BJ (cell line): ENCODE measurements at places on chromosomes 7 and 10.

DNA sequence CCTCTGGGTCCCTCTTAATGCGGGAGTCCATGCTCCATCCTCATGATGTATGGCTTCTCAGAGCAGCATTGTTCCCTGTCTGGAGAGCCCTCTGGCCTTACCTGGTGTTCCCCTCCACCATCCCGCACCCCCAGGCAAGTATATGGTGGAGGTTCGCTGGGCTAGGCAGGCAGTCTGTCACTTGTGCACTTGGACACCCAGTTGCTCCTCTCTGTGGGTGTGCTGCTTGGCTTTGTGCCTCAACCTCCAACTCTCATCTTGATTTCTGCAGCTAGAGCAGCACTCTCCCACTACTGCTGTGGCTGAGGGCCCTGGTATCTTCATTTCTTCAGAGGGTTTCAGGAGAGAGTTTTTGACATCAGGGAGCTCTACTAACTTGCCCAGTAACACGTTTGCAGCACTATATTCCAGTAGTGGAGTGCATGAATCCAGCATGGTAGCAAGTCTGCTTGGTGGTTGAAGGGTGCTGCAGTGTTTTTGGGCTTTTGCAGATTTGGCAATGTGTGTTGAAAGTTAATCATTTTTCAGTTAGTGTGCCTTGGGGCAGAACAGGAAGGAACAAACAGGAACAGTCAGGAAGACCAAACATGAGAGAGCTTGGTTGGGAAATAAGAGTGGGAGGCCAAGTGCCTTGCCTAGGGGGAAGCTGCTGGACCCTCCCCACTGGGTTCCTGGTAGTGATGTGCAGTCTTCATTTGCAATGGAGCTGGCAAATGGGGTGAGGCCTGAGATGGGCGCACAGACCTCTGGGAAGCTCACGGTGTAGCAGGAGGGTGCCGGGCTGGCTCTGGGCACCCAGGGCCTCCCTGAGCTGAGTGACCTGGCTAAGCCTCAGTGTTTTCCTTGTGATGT lies 37.4 kb downstream of the TSPAN14 start:
- no peak for DNase-seq

DNA sequence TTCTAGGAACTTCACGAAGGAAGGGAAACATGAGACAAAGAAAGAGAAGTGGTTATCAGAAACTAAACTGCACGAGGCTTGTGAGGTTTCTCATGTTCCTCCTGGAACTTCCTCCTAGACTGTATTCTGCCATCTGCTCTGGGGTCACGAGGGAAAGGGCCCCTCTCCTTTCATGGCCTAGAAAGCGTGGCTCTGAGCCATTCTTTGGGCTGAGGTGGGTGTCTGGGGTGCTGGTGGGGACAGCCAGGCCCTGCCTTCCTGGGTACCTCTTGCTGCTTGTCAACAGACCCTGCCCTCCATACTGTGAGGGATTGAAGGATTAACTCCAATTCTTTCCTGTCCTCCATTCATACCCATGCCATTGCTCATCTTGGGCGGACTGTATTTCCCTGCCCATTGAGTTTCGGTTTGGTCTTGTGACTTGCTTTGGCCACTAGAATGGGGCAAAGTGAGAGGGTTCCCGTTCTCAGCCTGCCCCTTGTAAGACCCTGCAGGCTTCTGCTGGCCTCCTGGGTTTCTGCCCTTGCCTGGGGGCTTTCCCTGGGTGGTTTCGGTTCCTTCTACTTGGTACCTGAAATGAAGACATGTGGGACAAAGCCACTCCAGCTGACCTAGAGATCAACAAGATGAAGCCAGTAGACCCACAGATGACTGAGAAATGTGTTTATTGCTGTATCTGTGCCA lies 14.9 kb upstream of the GIMAP8 start:
- DNase-seq = no peak

GRCh38 chr10:89256962-89257361 lies 5.4 kb upstream of the LIPA start:
- DNase-seq = no peak

- DNase-seq = no peak
Measured at GRCh38 chr7:105438847-105439173, 50.1 kb upstream of the SRPK2 start.

DNA sequence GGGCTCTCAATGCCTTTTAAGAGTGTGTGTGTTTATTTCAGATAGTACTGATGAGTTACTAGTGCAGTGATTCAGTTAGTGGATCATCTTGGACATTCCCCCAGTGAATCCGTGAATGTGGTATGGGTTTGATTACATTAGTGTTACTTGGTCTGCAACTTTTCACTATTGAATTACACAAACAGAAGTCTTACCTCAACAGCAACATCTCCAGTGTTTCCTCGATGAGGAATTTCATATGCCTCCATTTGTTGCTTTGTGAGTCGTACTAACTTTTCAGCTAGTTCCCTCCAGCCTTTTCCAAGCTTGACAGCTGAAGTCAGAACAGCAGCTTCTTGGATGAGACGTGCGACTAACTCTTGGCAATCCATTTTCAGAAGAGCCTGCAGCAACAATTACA lies 63.2 kb downstream of the MACC1 start:
- no peak for DNase-seq

DNA sequence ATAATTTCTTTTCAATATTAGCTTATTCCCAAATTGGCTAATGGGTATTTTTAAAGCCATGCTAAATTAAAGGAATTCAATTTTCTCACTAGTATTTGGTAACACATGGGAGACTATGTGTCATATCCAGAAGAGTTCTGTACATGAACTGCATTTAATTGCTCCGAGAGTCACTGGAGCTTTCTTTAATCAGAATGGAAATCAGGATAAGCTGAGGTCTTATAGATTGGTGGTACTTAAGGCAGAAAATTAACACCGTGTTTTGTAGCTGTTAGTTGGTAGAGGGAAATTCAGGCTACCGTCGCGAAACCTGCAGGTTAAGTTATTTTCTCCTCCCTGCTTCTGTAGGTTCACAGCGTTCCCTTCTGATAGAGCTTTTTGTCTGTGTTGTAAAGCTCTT lies at the start of gene WEE2:
TSS of gene WEE2 (plus strand) at position 3 of the 400 bp plus-strand sequence. CDS start 406 bp downstream, outside the sequence.
- DNase-seq = no peak

DNA sequence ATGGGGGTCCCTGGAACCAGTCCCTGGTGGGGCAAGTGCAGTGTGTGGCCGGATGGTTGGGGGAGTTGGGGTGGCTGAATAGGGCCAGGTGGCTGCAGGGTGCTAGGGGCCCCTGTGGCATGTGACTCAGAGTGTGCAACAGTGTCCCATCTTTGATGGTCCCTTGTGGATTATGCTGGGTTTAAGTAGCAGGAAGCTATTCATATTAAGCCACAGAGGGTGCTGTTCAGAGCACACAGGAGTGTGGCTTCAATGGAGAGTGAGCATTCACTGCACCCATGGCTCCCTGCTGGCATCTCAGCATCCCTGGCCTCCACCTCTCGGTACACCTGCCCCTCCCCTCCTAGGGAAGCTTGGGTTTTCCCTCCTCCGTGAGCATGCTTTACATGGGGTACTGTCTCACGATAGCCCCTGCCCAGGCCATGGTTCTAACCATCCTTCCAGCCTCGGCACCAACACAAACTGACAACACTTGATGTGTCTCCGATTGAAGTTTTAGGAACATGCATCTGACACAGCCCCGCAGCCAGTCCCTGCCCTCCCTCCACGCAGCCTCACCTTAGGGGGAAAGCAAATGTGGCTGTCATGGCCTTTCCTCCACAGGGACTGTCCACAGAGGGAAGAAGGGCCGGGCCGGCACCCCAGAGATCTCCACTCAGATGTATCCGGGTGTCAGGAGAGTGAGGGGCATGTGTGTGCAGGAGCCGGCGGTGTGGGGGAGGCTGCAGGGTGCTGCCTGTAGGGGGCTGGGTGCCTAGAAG lies 30.4 kb upstream of the PPIF start:
- DNase-seq = no peak

- no peak for DNase-seq
Measured at GRCh38 chr7:111282626-111283025, 191.7 kb downstream of the LRRN3 start.

DNA sequence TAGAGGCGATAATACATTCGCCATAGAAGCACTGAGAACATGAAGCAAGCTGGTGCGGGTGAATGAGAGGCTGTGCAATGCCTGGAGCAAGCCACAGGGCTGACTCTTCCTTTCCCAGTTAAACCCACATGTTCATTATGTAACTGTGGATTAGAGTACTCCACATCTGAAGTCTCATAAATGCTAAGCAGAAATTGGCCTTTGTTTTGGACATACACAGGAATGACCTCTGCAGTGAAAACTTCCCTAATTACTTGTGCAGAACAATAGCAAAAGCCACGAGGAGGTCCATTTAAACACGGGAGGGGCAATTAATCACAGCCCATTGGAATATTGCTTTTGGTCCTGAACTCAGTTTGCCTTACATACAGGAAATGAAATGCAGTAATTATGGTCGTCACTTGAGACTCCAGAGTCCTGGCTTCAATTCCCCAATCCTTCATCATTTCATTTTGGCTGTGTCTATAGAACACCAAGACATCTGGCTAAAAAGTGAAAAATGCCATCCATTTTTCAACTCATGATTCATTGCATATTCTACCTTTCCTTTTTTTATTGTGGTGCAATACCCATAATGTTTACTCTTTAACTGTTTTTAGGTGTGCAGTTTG lies 78.7 kb upstream of the CXCL12 start:
- DNase-seq = no peak

- no peak for DNase-seq
Measured at GRCh38 chr10:86657396-86658011, 3.2 kb downstream of the OPN4 start.

- DNase-seq = no peak
Measured at GRCh38 chr7:108486291-108486966, 30.2 kb upstream of the NRCAM start.

DNA sequence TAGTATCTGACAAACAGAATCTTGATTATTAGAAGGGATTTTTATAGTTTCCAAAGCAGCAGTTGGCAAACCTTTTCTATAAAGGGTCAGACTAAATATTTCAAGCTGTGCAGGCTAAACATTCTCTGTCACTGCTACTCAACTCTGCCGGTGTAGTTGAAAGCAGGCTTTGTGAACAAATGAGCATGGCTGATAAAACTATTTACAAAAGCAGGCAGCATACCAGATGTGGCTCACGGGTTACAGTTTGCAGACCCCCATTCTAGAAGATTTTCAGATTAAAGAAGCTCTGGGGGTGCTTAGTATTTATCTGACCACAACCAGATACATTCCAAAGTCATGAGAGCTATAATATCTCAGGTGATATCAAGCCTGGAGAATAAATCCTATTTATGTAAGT lies 1017.5 kb downstream of the SORCS1 start:
- DNase-seq = no peak

GRCh38 chr7:41835976-41836530 lies 133.2 kb upstream of the INHBA start:
- DNase-seq = no peak

DNA sequence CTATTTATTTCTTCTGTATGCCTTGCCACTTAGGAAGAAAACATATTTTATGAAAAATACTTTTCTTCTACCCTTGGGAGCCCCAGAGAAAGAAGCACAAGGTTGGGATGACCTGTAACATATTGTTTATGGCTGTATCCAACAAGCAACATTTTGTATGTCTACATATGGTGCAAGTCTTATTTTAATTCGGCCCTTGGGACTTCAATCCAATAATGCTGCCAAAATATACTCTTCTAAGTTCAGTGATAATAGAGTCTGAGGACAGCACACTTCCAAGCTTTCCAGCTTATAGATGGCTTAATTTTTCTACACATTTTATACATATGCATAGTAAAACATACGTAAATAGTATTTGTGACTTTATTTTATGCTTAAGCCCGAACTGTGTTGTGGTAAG lies 318.5 kb upstream of the SEMA3A start:
- DNase-seq = no peak

DNA sequence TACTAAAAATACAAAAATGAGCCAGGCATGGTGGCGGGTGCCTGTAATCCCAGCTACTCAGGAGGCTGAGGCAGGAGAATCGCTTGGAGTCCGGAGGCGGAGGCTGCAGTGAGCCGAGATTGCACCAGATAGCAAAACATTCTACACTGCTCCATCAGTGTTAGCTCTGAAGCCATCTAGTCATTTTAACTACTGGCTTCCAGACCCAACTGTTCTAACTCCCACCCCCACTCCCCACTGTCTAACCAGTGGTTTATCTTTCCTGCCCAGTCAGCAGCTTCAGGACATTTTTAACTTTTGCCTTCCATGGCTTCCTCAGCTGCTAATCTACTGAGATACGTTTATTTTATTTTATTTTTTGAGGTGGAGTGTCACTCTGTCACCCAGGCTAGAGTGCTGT lies 6.2 kb upstream of the FRAT1 start:
- no peak for DNase-seq

- no peak for DNase-seq
Measured at GRCh38 chr10:128364631-128365030, 238.4 kb upstream of the MKI67 start.
